ENCODE measurements at places on chromosomes 2 and 18. TPM values are rescaled to one million over a fixed set of nuclear protein-coding genes. Genes with fewer than 3 reads are reported as not detected.

DNA sequence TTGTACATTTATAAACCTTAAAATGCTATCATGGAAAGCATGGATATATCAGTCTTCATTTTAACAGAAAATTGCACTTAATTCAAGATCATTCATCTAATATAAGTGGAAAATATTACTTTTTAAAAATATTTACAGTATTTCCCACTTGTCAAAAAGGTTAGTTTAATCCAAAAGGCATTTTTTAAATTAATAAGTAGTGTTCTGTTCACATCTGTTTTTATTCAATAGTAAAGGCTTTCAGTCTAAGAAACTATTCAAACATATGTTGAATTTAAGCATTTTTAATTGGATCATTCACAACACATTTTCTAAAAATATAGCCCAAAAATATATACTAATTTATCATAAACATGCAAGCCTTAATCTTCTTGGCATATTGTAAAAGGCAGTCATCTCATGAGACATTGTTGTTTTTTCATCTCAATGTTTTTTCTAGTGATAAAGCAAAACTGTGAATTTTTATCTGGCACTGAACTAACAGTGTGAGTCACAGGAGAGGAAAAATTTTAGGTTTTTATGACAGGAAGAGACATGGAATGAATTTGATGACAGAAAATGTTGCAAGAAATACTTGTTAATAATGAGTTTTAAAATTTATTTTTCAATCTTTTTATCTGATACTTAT is 1642.5 kb upstream of the TMEFF2 start:
- DNase-seq: no peak

The UGT1A3 gene
- total RNA-seq: not detected

The IGFBP2 gene
- total RNA-seq: 1.4 TPM

DNA sequence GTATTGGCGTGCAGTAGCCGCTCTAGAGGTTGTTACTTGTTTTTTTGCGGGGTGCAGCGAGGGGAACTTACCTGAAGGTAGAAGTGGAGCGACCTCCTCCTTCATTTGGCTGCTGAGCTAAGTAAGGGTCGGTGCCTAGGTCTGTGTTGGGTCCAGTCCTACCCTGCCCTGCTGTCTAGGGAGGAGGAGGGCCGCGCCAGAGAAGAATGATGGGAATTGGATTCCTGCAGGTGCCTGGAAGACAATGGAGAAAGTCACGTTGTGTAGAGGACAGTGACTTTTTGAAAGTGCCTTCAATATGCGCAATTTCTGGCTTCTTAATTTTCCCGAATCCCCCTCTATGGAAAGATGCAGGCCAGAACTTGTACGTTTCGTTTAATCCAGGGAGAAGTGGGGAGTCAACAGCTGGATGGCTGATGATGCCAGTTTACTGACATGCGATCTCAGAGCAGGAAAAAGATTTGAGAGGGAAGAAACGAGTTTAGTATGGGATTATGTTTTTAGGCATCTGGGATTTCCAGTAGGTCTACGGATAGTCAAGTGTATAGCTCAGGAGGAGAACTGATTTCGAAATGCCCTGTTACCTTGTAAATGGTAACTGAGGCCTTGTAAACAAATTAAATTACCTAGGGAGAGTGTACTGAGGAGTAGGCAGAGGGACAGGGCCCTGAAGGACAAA is 653 bp downstream of the MRPS9 start:
- DNase-seq: no peak

The STK17B gene
- 166 TPM for total RNA-seq

- DNase-seq: no peak
These were observed 132.0 kb downstream of the MEP1B start for GRCh38 chr18:32321826-32322225.

The PAX8 gene
- 1.1 TPM for total RNA-seq

GRCh38 chr2:234686088-234686890 is 189.4 kb upstream of the ARL4C start:
- DNase-seq: no peak

All from activated T-cell treated with anti-CD3 and anti-CD28 coated beads, Interleukin-2, amount 50 U/mL, for 4 hours (primary cell).